NB4 (cell line): ENCODE measurements at places on chromosomes 5 and 9.
A peak's percentile ranks its signal among the peaks of the same experiment; 100 is the strongest.

- DNase-seq = no peak
These were observed 20.7 kb downstream of the SKP2 start for GRCh38 chr5:36172599-36172998.

GRCh38 chr5:135966165-135966564 is 11.4 kb upstream of the LECT2 start:
- DNase-seq = no peak

DNA sequence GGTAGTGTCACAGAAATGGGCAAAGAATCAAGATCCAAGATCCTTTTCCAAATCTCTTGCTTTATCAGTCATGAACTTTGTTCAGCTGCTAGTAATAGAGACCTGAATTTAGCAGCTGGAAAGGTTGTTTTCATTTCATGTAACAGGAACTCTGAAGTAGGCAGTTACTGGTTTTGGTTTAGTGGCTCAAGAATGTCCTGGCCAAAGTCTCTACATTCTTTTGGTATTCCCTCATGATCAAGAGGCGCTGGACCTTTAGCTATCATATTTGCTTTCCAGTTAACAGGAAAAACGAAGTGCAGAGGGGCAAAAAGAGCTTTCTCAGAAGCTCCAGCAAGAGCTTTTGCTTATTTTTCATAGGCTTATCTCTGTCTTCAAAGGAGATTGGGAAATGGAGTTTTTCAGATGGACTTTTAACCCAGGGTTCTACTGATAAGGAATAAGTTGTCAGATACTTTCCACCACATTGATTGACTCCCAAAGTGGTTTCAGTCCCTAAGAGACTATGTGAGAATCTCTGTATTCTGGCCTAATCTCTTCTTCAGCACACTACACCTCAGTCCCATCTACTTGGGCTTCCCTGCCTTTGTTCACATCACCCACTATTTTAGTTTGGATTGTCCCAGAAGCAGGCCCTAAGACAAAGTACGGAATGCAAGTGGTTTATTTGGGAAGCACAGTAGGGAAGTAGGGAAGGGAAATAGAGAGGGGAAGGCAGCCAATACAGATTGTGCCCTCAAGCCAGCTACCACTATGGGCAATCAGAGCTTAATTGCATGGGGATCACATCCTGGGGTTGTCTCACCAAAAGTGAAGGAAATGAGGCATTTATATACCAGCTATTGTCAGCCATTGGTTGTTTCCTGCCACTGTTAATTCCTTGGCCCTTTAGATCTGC is 359.3 kb downstream of the LRRC70 start:
- DNase-seq = no peak

GRCh38 chr9:36207546-36208012 is 16.9 kb downstream of the CLTA start:
- peak; percentile 50 for DNase-seq

DNA sequence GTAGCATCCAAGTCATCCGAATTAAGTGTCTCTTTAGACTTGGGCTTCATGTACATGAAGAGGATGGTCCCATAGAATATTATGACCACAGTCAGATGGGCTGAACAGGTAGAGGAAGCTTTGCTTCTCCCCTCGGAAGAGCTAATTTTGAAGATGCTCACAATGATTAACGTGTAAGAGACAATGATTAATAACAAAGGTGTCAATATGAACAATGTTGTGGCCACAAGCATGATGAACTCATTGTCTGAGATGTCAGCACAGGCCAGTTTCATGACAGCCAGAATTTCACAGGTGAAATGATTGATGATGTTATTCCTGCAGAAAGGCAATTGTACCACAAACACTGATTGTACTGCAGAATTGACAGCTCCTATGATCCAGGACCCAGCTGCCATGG is 626 bp downstream of the OR13C2 start:
- no peak for DNase-seq

DNA sequence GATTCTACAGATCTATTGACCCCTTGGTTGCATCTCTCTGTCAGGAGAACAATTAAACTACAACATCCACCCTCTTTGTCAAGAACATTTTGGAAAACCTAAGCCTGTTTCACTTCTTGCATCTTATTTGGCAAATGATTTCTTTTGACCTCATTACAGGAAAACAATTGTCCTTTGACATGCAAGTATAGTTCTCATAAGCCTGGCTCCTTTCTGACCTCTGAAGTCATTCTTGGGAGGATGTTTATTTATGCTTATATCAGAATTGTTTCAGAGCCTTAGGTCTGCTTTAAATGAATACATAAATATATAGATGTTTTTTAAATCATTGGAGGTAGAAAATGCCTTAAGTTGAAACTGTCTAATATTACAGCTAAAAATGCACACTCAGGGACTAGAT is 361.3 kb upstream of the PTGER4 start:
- no peak for DNase-seq

DNA sequence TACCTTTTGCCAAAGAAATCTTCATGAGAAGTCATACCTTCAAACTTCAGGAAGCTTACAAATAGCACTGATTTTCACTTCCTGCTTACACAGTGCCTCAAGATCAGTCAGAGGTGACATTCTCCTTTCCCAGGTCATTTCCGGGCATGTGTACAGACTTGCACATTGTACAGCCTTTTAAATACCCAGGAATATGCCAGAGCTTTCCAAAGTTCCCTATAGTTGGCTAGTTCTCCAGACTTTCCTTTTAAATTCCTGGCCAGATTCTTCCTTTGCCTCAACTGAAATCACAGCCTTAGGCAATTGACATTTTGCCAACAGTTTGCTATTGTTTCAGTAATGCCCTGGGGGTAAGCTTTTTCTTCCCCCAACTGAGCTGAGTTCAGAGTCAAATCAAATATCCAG is 47.2 kb downstream of the RFX3 start:
- DNase-seq = no peak

GRCh38 chr5:102818934-102819333 is 63.8 kb downstream of the PAM start:
- no peak for DNase-seq

DNA sequence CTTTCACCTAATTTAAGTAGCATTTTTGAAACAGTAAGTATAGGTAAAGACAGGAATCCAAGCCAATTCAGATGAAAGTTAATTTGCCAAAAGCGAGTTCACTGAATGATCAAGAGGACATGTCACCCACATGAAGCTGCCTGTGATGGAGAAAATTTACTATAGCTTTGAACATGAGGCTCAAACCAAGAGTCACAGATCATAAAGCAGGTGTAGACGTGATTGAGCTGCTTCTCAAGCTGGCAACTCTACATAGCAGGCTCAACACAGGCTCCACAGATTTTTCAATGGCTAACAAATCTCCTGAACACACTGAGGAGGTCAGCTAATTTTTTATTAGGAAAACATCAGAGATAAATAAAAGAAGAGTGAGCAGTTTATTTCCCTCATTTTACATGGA is 173.7 kb downstream of the FAM114A2 start:
- DNase-seq = no peak
